ENCODE measurements at places on chromosomes 13 and 19. TPM values are rescaled to one million over a fixed set of nuclear protein-coding genes. Genes with fewer than 3 reads are reported as not detected.

GRCh38 chr13:110281736-110282135 is 25.2 kb downstream of the COL4A1 start:
- DNase-seq: no peak
- H3K36me3 ChIP-seq: no peaks in the 10 kb centered on the region
- H3K27ac ChIP-seq: no peak overlapping the region
- no peak overlapping the region for H3K4me3 ChIP-seq

- H3K27me3 ChIP-seq: no peaks in the 10 kb centered on the region
- H3K4me1 ChIP-seq: peaks cover 3% of the 10 kb centered on the region
- no peak for DNase-seq
- no peak overlapping the region for H3K4me3 ChIP-seq
- no peak overlapping the region for H3K27ac ChIP-seq
- no peaks in the 10 kb centered on the region for H3K36me3 ChIP-seq
Measured at GRCh38 chr13:34620862-34621261, 321.2 kb upstream of the NBEA start.

DNA sequence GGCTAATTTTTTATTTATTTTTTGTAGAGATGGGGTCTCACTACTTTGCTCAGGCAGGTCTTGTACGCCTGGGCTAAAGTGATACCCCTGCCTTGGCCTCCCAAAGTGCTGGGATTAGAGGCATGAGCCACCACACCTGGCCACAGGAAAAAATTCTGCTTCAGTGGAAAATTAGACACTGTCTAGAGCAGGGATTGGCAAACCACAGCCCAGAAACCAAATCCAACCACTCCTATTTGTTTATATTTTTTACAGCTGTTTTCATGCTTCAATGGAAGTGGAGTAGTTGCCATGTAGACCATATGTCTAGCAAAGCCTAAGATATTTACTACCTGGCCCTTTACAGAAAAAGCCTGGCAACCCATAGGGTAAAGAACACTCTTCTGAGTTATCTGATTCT is 123.7 kb upstream of the MRI1 start:
- no peaks in the 10 kb centered on the region for H3K27me3 ChIP-seq
- H3K4me3 ChIP-seq: no peak overlapping the region
- no peak for DNase-seq
- H3K4me1 ChIP-seq: no peaks in the 10 kb centered on the region
- no peaks in the 10 kb centered on the region for H3K36me3 ChIP-seq

GRCh38 chr13:25796474-25796873 is 255.3 kb downstream of the SHISA2 start:
- H3K36me3 ChIP-seq: no peaks in the 10 kb centered on the region
- no peak overlapping the region for H3K27ac ChIP-seq
- no peak overlapping the region for H3K4me3 ChIP-seq

- H3K27ac ChIP-seq: no peak overlapping the region
- no peaks in the 10 kb centered on the region for H3K4me1 ChIP-seq
- no peak overlapping the region for H3K4me3 ChIP-seq
- DNase-seq: no peak
Measured at GRCh38 chr19:7832009-7832408, 2.0 kb downstream of the EVI5L start.

DNA sequence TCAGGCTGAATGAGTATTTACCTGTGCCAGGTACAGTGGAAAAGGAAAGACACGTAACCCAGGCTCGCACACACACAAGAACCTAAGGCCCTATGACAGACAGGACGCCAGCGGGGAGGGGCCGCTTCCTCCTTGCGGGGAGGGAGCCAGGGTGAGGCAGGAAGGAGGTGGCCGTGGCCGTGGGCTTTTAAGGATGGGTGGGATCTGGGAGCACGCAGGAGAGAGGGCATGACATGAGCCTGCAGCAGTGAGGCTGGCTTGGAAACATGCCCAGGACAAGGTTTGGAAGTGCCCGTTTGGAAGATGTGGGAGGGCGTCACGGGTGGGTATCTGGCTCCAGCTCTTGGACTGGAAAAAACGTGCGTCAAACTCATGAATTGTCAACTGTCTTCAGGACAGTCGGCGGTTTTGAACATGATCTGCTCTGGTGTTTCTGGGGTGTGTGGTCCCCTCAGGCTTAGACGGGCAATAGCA is 20.1 kb downstream of the SH3GL1 start:
- peak; percentile 27 for DNase-seq
- H3K4me3 ChIP-seq: no peak overlapping the region
- H3K36me3 ChIP-seq: no peaks in the 10 kb centered on the region
- H3K4me1 ChIP-seq: peaks cover 51% of the 10 kb centered on the region
- H3K27ac ChIP-seq: peak overlapping the region; percentile 43
- no peaks in the 10 kb centered on the region for H3K27me3 ChIP-seq

DNA sequence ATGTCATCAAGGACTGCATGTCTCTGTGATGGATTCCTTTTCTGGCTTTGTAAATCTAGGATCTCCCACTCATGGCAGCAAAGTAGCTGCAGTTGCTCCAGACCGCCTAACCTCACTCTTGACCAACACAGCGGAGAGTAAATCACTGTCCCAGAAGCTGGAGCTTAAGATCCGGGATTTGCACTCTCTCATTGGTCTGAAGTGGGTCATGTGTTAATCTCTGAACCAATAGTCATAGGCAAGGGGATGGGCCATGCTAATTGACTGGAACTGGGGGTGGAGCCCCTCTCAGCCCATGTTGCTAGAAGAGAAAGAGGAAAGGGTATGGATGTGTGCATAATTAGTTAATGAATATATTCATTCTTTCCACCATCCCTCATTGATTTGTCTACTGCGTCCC is 34.0 kb downstream of the VAV1 start:
- no peaks in the 10 kb centered on the region for H3K36me3 ChIP-seq
- no peaks in the 10 kb centered on the region for H3K27me3 ChIP-seq
- DNase-seq: no peak
- H3K4me1 ChIP-seq: no peaks in the 10 kb centered on the region
- no peak overlapping the region for H3K4me3 ChIP-seq

DNA sequence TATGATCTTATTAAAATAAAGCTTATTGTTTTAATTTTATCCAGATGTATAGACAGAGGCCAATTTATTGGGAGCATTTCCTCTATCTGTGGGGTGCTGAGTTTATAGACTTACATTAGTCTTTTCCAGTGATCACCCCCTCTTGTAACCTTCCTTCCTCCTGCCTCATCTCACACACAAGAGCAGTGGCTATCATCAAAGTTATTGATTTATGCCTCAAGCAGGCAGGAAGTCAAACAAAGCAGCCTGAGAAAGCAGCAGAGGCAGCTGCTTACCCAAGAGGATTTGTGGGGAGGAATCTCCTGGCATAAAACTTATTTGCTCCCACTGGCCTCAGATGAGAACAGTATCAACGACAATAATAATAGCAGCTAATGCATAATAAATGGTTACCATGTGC is 26.3 kb upstream of the DCLK1 start:
- no peak overlapping the region for H3K4me3 ChIP-seq
- H3K27ac ChIP-seq: no peak overlapping the region
- peaks cover 6% of the 10 kb centered on the region for H3K4me1 ChIP-seq
- H3K36me3 ChIP-seq: no peaks in the 10 kb centered on the region

DNA sequence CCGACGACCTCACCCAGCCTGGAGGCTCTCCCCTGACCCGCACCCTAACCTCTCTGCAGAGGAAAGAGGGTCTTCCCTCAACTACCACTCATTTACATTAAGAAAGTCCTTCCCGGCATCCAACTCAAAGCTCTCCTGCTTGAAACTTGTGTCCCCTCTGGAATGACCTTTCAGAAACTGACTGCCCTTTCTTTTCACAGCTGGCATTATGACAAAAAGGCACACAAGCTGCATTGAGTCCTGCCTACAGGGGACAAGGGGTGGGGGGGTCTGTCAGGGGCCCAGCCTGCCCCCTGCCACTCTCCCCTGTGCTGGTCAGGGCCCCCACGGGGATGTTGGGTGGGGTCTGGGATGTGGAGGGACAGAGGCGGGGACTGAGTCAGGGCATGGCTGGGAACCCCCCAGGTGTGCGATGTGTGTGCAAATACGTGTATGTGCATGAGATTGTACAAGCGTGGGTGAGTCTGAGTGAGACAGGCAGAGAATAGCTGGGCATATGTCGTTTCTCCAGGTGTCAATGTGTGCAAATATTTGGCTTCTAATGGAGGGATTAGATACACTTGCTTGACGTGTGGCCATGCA is 2.0 kb downstream of the COL5A3 start:
- peaks cover 7% of the 10 kb centered on the region for H3K4me1 ChIP-seq
- no peak for DNase-seq
- no peak overlapping the region for H3K4me3 ChIP-seq
- H3K27ac ChIP-seq: no peak overlapping the region
- no peaks in the 10 kb centered on the region for H3K27me3 ChIP-seq

GRCh38 chr13:25241007-25241406 is 46.3 kb downstream of the MTMR6 start:
- H3K4me1 ChIP-seq: no peaks in the 10 kb centered on the region
- H3K27ac ChIP-seq: no peak overlapping the region
- H3K27me3 ChIP-seq: no peaks in the 10 kb centered on the region
- no peak overlapping the region for H3K4me3 ChIP-seq
- no peak for DNase-seq

GRCh38 chr19:38989066-38989605 is 13.6 kb upstream of the FBXO17 start:
- no peak overlapping the region for H3K4me3 ChIP-seq
- H3K27me3 ChIP-seq: no peaks in the 10 kb centered on the region
- H3K36me3 ChIP-seq: no peaks in the 10 kb centered on the region
- no peaks in the 10 kb centered on the region for H3K4me1 ChIP-seq
- no peak for DNase-seq

DNA sequence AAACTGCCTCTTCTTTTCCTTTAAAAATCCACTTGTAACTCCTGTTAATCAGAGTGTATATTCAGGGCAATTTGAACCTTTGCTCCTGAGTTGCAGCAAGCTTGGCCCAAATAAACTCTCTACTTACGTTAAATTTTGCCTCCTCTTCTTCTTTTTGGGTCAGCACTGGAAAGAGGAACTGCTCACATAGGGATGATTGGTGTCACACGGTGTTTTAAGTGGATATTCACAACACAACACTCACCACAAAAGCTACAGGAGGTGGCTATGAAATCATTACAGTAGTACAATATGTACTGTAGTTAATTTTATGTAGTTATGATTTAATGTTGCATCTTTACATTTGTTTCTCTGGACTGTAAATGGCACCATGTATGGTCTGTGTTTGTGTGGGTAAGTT is 96.8 kb upstream of the DOCK9 start:
- H3K27me3 ChIP-seq: no peaks in the 10 kb centered on the region
- no peak overlapping the region for H3K27ac ChIP-seq
- no peak overlapping the region for H3K4me3 ChIP-seq
- H3K4me1 ChIP-seq: no peaks in the 10 kb centered on the region

- H3K4me1 ChIP-seq: no peaks in the 10 kb centered on the region
- H3K27ac ChIP-seq: no peak overlapping the region
- H3K36me3 ChIP-seq: no peaks in the 10 kb centered on the region
- H3K4me3 ChIP-seq: no peak overlapping the region
- no peaks in the 10 kb centered on the region for H3K27me3 ChIP-seq
- no peak for DNase-seq
Measured at GRCh38 chr19:33859016-33859415, 62.3 kb downstream of the KCTD15 start.

- no peak overlapping the region for H3K27ac ChIP-seq
- DNase-seq: no peak
- H3K27me3 ChIP-seq: no peaks in the 10 kb centered on the region
- no peak overlapping the region for H3K4me3 ChIP-seq
- no peaks in the 10 kb centered on the region for H3K4me1 ChIP-seq
Measured at GRCh38 chr13:80214521-80214991, 126.4 kb downstream of the SPRY2 start.

GRCh38 chr19:51002089-51002532 is 707 bp upstream of the KLK8 start:
- DNase-seq: no peak
- no peaks in the 10 kb centered on the region for H3K36me3 ChIP-seq
- no peaks in the 10 kb centered on the region for H3K27me3 ChIP-seq
- H3K27ac ChIP-seq: no peak overlapping the region

DNA sequence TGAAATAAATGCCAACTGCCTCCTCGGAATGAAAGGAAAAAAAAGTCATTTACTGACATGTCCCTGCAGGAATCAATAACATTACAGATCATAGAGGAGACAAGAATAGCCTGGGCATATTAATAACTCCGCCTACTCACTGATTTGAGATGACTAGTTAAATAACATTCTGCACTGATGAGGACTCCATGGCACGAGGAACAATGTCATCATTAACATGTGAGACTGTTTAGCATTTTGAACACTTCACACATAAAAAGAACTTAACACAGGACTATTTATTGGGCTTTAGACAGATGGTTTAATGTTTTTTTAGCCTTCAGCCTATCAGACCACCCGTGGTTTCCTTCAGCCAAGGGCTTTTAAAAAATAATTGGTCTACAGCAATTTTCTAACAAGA is 170.1 kb downstream of the OLFM4 start:
- no peaks in the 10 kb centered on the region for H3K36me3 ChIP-seq
- no peak overlapping the region for H3K27ac ChIP-seq
- DNase-seq: no peak
- peaks cover 13% of the 10 kb centered on the region for H3K27me3 ChIP-seq
- H3K4me3 ChIP-seq: no peak overlapping the region

DNA sequence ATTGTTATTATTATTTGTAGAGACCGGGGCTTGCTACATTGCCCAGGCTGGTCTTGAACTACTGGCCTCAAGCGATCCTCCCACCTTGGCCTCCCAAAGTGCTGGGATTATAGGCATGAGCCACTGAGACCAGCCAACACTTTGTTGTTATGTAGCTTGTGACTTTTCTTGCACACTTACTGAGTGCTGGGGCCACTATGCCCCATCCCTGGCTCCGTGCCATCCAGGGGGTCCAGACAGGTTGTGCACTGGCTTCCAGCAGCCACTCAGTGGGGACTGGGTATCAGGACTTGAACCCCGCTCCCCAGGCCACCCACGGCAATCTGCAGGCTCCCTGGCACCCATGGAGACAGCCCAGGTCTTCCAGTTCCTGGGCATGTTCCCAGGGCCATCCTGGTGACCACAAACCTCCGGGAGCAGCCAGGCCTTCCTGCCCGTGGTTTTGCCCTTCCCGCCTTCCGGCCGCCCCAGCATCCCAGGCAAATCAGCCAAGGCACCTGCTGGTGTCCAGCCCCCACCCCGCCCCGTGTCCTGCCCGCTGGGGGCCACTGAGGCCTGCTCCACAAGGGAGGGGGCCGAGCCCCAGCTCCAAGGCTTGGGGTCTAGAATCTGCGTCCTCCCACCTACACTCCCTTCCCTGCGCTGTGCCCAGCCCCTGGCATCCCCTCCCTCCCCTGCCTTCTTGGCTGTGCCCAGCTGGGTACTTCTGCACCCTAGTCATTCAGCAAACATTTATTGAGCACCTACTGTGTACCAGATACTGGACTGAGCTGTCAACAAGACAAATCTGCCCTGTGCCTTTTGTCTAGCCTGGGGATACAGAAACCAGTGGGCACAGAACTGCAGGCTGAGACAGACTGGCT is 23.7 kb upstream of the SEMA6B start:
- no peaks in the 10 kb centered on the region for H3K27me3 ChIP-seq
- H3K4me1 ChIP-seq: peaks cover 11% of the 10 kb centered on the region
- no peak for DNase-seq
- H3K36me3 ChIP-seq: no peaks in the 10 kb centered on the region

DNA sequence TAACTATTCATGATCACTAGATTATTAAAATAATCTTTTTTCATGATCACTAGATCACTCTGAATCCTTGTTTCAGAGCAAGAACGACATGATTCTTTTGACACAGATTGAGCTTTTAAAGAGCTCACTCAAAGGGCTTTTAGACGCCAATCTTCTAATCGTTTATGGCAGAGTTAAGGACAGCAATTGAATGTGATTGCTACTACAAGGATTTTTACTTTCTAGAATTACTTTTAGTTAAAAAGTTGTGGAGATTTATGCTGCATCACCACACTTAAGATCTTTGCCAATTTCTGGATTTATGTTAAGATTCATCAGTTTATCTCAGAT is 1.3 kb downstream of the EXOSC8 start:
- no peaks in the 10 kb centered on the region for H3K36me3 ChIP-seq
- H3K27ac ChIP-seq: no peak overlapping the region
- no peaks in the 10 kb centered on the region for H3K27me3 ChIP-seq
- peaks cover 19% of the 10 kb centered on the region for H3K4me1 ChIP-seq

Gene USP12
- 9.9 TPM for polyA plus RNA-seq

Gene PTGER1
- polyA plus RNA-seq: 0.61 TPM

Gene KASH5
- 1.7 TPM for polyA plus RNA-seq

Gene CEACAM3
- not detected for polyA plus RNA-seq

Gene TMC4
- polyA plus RNA-seq: 88.9 TPM
